Neural progenitor cell (in vitro differentiated cells): ENCODE measurements at places on chromosomes 13 and 19. TPM values are rescaled to one million over a fixed set of nuclear protein-coding genes. Genes with fewer than 3 reads are reported as not detected.

DNA sequence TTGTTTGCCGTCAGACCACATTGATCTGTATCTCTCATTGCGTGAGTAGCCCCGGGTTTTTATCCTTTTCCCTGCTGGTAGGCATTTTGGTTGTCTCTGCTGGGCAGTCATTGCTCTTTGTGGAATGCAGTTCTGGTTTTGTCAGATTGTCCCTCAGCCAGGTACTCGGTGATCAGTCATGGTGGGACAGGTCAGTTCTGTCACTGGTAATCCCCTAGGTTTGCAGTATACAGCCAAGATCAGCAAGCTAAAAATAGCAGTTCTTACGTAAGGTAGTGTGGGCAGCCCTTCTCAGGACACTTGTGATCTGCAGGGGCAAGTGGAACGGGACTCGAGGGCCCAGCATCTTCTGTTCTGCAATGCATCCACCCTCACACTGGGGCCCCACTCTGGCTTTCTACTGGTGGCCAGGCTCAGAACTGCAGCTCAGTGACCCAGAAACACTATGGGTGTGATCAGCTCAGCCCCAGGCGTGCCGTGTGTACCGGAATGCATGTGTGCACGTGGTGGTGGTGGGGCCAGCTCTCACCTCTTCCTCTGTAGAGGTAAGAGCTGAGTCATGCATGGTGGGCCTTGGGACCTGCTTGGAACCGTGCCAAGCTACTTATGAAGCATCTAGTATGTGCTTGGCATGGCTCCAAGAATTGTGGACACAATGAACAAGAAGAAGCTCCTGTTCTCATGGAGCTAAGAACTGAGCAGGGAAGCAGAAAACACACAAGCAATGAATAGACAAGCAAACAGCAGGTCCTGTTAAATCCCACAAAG lies 6.3 kb downstream of the PLEKHF1 start:
- H3K4me1 ChIP-seq = peaks cover 9% of the 10 kb centered on the region

DNA sequence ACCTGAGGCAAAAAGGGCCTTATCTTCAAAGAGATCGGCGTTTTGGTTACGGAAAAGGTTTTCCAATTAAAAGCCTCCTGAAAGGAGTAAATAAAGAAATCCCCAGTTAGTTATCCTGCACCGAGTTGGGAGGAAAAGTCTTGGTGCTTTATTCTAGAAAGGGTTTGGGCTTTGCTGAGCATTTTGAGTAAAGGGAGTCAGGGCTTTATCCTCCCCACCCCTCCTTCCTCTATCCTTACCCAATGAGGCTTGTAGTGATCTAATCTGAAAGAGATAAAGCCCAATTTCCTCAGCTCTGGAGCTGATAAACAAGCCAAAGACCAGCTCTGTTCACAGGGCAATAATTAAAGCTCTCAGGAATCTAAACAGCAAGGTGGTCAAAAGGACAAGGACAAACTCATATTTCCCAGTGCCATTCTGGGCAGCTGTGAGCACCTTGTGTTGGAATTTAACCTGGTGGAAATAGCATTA lies 188.9 kb upstream of the TSC22D1 start:
- H3K36me3 ChIP-seq = no peaks in the 10 kb centered on the region
- H3K4me3 ChIP-seq = no peak overlapping the region
- no peaks in the 10 kb centered on the region for H3K27me3 ChIP-seq
- H3K4me1 ChIP-seq = peaks cover 30% of the 10 kb centered on the region
- H3K27ac ChIP-seq = peak overlapping the region; percentile 81
- DNase-seq = peak; percentile 82

Gene ERCC2
- total RNA-seq = 31.0 and 71.6 TPM in 2 replicates

- no peaks in the 10 kb centered on the region for H3K4me1 ChIP-seq
- no peak overlapping the region for H3K27ac ChIP-seq
- no peaks in the 10 kb centered on the region for H3K27me3 ChIP-seq
These were observed 10.9 kb downstream of the APOC1 start for GRCh38 chr19:44925114-44925891.

Gene ZNF43
- total RNA-seq = 65.2 and 108 TPM in 2 replicates

DNA sequence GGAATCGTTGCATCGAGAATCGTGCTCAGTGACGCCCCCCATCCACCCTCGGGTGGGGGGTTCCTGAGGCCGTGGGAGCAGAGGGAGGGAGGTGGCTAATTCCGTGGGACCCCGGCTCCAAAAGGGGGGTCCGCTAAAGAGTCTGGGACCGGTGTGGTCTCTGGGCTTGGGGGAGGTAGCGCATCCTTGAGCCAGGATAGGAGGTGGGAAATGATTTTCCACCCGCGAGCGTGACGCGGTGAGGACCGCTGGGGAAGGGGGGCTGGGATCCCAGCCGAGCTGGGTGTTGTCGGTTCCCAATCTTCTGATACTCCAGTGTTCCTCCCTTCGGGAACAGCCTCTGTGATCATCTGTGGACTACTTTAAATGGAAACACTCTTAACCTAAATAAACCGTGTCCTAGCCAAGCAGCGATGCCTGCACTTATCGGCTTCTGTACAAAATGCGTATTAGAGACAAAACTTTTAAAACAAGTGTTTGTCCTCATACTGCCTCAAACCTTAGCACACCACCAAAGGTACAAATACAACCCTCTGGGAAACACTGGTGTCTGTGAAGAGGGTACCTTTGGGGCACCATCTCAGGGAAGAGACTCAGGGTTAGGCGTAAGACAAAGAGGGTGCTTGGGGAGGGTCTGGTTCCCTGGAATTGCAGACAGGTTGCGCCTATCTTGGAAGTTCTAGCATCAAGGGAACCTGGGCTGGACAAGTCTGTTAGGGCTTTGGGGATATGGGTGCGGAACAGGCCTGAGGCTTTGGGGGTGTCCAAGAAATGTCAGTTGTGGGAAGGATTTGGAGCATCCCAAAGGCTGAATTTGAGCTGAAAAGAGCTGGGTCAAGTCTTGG lies 16.0 kb downstream of the KCNC3 start:
- H3K27ac ChIP-seq = no peak overlapping the region
- no peaks in the 10 kb centered on the region for H3K36me3 ChIP-seq
- peaks cover 59% of the 10 kb centered on the region for H3K27me3 ChIP-seq
- peak overlapping the region; percentile 49 for H3K4me3 ChIP-seq
- DNase-seq = no peak

DNA sequence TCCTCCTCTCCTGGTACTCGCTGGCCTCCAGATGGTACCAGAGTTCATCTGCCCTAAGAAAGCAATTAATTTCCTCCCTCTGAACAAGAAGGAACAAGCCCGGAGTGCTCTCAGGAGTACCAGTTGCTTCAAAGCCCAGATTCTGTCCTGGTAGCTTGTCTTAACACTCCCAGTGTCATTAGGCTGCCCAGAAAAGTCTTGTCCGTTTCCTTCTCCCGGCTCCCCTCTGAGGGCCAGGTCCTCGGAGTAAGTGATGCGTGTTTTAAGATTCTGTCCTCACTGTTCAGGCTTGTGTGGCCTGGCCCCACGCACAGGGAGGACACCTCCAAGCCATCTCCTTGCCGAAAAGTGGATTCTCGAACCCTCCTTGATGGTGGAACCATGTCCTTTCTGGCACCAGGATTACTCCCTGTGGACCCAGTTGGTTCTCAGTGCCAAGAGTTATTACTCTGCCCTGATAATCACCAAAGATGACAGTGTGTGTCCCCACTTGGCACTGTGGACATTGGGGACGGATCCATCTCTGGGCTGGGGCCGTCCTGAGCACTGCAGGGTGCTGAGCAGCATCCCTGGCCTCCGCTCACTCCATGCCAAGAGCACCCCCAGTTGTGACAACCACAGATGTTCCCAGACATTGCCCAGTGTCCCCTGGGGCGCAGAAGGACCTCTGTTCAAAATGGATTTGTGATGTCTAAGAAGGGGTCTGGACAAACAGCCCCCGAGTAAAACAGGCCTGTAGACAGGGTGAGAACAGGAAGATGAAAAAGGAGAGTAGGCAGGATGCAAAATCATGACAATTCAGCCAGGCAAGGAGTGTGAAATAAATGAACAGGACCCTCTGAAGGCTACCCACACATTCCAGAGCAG lies 52.4 kb downstream of the RFX2 start:
- H3K4me3 ChIP-seq = no peak overlapping the region
- no peaks in the 10 kb centered on the region for H3K27me3 ChIP-seq
- H3K36me3 ChIP-seq = no peaks in the 10 kb centered on the region

Gene PLIN4
- total RNA-seq = 0.15 TPM in 1 of 2 replicates, not detected in the other

DNA sequence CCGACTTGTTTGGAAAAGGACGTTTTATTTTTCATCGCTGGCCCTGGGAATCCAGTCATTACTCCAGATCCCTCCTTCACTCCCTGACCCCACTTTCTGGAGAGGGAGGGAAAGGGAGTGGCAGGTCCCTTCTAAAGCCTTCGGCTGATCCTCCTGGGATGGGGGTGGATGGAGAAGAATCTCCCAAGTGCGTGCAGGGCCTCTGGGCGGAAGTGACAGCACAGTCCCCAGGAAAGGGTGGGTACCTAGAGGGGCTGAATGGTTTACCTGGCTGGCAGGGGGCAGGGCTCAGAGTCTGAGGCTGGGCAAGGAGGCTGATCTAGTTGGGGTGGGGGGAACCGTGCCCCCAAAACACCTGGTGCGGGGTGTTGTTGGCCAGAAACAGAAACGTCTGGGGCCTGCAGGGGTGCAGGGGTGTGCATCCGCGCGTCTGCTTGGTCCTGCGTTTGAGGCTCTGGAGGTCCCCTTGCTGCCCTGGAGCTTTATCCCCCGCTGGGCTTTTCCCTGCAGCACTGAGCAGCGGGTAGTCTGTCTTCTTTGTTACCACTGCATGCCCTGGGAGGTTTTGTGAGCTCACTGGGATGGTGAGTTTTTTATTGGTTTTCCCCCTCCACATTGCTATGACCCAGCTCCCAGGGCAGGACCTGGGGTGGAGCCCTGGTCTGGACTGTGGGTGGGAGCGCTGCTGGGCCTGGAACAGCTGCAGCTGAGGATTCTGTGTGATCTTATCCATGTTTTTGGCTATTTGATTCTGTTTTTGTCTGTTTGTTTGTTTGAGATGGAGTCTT lies 3.0 kb upstream of the ZNF628 start:
- H3K4me3 ChIP-seq = no peak overlapping the region
- H3K36me3 ChIP-seq = no peaks in the 10 kb centered on the region
- H3K4me1 ChIP-seq = peaks cover 35% of the 10 kb centered on the region

GRCh38 chr13:113649212-113649611 lies 8.8 kb downstream of the ATP4B start:
- H3K36me3 ChIP-seq = no peaks in the 10 kb centered on the region
- H3K4me3 ChIP-seq = no peak overlapping the region
- no peak overlapping the region for H3K27ac ChIP-seq
- no peaks in the 10 kb centered on the region for H3K27me3 ChIP-seq

Gene LINGO3
- 1.5 TPM in 1 of 2 replicates, not detected in the other for total RNA-seq

DNA sequence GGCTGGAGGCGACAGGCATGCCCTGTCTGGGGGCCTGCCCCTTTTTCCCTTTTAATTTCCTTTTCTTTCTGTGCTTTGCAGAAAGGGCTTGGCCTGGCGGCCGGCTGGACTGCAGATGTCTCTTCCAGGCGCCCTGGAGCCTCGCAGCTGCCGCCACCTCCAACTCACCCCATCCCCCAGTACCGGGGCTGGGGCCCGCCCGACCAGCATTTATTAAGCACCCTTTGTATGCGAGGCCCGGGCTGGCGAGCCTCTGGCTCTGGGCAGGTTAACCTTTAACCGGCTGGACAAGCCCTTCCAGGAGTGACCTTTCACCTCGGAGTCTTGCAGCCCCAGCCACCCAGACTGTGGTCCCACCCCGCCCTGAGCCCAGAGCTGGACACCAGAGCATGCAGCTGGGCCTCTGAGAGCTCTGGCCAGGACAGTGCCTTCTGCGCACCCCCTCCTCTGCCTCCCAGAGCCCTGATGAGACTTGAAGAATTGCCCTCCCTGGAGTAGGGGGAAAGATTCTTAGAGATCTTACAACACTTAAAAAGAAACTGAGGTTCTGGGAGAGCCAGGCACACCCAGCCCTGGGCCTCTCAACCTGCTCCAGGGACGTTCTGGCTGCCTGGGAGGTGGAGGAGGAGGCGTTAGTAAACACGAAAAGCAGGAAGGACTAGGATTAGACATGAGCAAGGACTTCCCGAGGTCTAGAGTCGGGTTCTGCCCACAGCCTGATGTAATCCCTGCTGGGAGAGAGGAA lies 1.1 kb upstream of the NR2F6 start:
- H3K27me3 ChIP-seq = no peaks in the 10 kb centered on the region
- H3K36me3 ChIP-seq = no peaks in the 10 kb centered on the region
- no peak for DNase-seq
- H3K4me3 ChIP-seq = peak overlapping the region; percentile 56
- H3K4me1 ChIP-seq = peaks cover 30% of the 10 kb centered on the region

- H3K4me3 ChIP-seq = no peak overlapping the region
- no peaks in the 10 kb centered on the region for H3K36me3 ChIP-seq
- H3K4me1 ChIP-seq = peaks cover 39% of the 10 kb centered on the region
- H3K27me3 ChIP-seq = no peaks in the 10 kb centered on the region
- H3K27ac ChIP-seq = peak overlapping the region; percentile 76
These were observed 30.1 kb downstream of the PIP5K1C start for GRCh38 chr19:3669947-3670795.

GRCh38 chr13:97142452-97142851 lies 79.7 kb upstream of the MBNL2 start:
- H3K27me3 ChIP-seq = peaks cover 9% of the 10 kb centered on the region
- DNase-seq = no peak
- H3K4me3 ChIP-seq = no peak overlapping the region
- no peaks in the 10 kb centered on the region for H3K36me3 ChIP-seq
- H3K4me1 ChIP-seq = no peaks in the 10 kb centered on the region
- no peak overlapping the region for H3K27ac ChIP-seq

Gene MAN2B1
- 35.8 and 73.6 TPM in 2 replicates for total RNA-seq

GRCh38 chr19:16118489-16119033 lies 6.9 kb downstream of the RAB8A start:
- no peaks in the 10 kb centered on the region for H3K4me1 ChIP-seq
- no peak overlapping the region for H3K4me3 ChIP-seq
- no peak for DNase-seq
- H3K36me3 ChIP-seq = no peaks in the 10 kb centered on the region
- H3K27ac ChIP-seq = no peak overlapping the region

- H3K4me3 ChIP-seq = peak overlapping the region; percentile 59
- peak; percentile 67 for DNase-seq
- H3K27me3 ChIP-seq = peaks cover 93% of the 10 kb centered on the region
- peaks cover 3% of the 10 kb centered on the region for H3K4me1 ChIP-seq
- no peaks in the 10 kb centered on the region for H3K36me3 ChIP-seq
These were observed 704 bp downstream of the CHST8 start for GRCh38 chr19:33622505-33622808.

Gene VRK3
- 21.6 and 48.0 TPM in 2 replicates for total RNA-seq

GRCh38 chr13:27408074-27408473 lies 16.3 kb upstream of the GTF3A start:
- no peak overlapping the region for H3K4me3 ChIP-seq
- H3K36me3 ChIP-seq = no peaks in the 10 kb centered on the region
- peaks cover 7% of the 10 kb centered on the region for H3K4me1 ChIP-seq
- no peak overlapping the region for H3K27ac ChIP-seq

GRCh38 chr13:24670961-24671381 lies 9.2 kb upstream of the ATP12A start:
- peak; percentile 77 for DNase-seq
- H3K27ac ChIP-seq = no peak overlapping the region
- no peaks in the 10 kb centered on the region for H3K36me3 ChIP-seq
- no peaks in the 10 kb centered on the region for H3K27me3 ChIP-seq
- peaks cover 5% of the 10 kb centered on the region for H3K4me1 ChIP-seq
- peak overlapping the region; percentile 34 for H3K4me3 ChIP-seq

GRCh38 chr13:110589793-110590390 lies 25.5 kb upstream of the NAXD start:
- H3K27ac ChIP-seq = no peak overlapping the region
- H3K36me3 ChIP-seq = no peaks in the 10 kb centered on the region
- no peaks in the 10 kb centered on the region for H3K4me1 ChIP-seq
- H3K4me3 ChIP-seq = no peak overlapping the region
- H3K27me3 ChIP-seq = no peaks in the 10 kb centered on the region

Gene LILRB1
- not detected in 2 replicates for total RNA-seq

Gene RPS15
- total RNA-seq = 1,918 and 2,648 TPM in 2 replicates

GRCh38 chr13:98524391-98524790 lies 52.5 kb downstream of the STK24 start:
- no peaks in the 10 kb centered on the region for H3K36me3 ChIP-seq
- no peak overlapping the region for H3K27ac ChIP-seq
- no peak overlapping the region for H3K4me3 ChIP-seq
- H3K4me1 ChIP-seq = peaks cover 35% of the 10 kb centered on the region

Gene MYO1F
- 0.09 and 0.15 TPM in 2 replicates for total RNA-seq
